Thoracic aorta (tissue), 2 donors: ENCODE measurements at places on chromosomes 12 and 14. TPM values are rescaled to one million over a fixed set of nuclear protein-coding genes. Genes with fewer than 3 reads are reported as not detected.

GRCh38 chr14:88960496-88960895 lies 136.0 kb downstream of the TTC8 start:
- H3K4me1 ChIP-seq = no peaks in the 10 kb centered on the region
- no peaks in the 10 kb centered on the region for H3K36me3 ChIP-seq
- no peak overlapping the region for H3K27ac ChIP-seq

GRCh38 chr12:233615-233968 lies 19.6 kb upstream of the SLC6A12 start:
- no peak overlapping the region for H3K4me3 ChIP-seq
- no peak overlapping the region for H3K27ac ChIP-seq
- no peaks in the 10 kb centered on the region for H3K27me3 ChIP-seq
- no peak for DNase-seq
- no peaks in the 10 kb centered on the region for H3K4me1 ChIP-seq
- no peaks in the 10 kb centered on the region for H3K36me3 ChIP-seq

DNA sequence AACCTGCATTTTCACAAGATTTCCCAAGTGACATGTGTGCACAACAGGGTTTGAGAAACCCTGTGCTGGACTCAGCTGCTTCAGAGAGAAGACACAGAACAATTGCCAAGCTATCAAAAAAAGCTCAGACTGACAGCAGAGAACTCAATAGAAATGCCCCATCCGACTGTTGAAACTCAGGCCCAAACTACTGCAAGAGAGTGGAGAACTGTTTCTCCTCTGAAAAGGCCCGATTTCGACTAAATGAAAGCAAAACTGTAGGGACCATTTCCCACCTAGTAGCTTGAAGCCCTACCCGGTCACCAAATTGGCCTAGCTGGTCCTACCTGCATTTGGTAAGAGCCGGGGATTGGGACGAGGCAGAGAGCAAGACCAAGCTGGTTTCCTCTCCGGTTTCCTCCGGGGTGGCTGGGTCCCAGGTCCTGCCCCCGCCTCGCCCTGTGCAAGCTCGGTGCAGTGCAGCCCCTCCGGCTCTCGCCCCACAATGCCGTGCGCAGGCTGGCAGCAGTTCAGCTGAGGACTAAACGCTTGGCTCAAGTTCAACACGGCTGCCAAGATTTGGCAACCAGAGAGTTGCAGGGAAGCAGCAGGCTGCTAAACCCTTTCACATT lies 1180.6 kb downstream of the VRK1 start:
- H3K27me3 ChIP-seq = no peaks in the 10 kb centered on the region
- H3K4me1 ChIP-seq = peaks cover 29% of the 10 kb centered on the region

DNA sequence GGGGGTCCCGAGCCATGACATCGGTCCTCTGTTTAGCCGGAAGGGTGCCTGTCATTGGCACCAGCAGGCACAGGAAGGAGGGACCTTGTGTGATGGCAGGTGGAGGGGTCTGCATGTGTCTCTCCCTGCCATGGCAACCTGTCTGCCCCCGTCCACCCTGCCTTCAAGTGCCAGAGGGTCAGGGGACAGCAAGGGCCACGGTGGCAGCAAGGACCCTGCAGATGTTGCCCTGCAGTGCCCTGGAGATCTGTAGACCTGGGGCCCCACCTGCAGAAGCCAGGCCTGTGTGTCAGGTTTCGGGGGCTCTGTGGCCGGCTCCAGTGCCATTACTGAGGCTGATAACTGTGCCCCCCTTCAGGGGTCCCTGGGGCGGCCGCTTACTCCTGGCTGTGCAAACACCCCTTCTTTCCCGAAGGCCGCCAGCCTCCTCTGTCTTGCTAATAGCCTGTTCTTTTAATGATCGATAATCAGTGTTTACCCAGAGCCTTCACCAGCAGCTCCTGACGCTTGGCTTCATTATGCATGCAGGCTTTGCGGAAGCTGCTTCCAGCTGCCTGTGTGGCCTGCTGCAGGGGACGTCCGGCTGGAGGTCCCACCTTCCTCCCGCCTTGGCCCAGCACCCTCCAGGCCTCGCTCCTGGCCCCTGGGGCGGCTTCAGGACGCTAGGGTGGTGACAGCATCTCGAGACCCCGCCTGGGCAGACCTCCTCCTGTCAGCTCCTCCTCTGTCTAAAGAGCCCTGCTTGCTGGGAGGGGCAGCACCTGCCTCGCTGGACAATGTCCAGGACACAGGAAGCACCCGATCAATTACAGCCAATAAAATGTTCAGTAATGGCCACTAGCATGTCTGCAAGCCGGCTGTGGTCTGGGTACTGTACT lies 153.0 kb downstream of the KIF26A start:
- H3K4me1 ChIP-seq = no peaks in the 10 kb centered on the region
- no peak for DNase-seq
- no peak overlapping the region for H3K4me3 ChIP-seq

GRCh38 chr12:108825201-108825950 lies 32.0 kb downstream of the SSH1 start:
- no peak for DNase-seq
- peaks cover 6% of the 10 kb centered on the region for H3K36me3 ChIP-seq
- peaks cover 50% of the 10 kb centered on the region for H3K4me1 ChIP-seq
- no peaks in the 10 kb centered on the region for H3K27me3 ChIP-seq
- peak overlapping the region; percentile 88 for H3K27ac ChIP-seq
- H3K4me3 ChIP-seq = peak overlapping the region; percentile 36

GRCh38 chr14:100653409-100653808 lies 66.2 kb upstream of the BEGAIN start:
- no peak overlapping the region for H3K4me3 ChIP-seq
- no peaks in the 10 kb centered on the region for H3K36me3 ChIP-seq
- H3K27me3 ChIP-seq = no peaks in the 10 kb centered on the region
- DNase-seq = no peak
- no peak overlapping the region for H3K27ac ChIP-seq

Gene C12orf60
- total RNA-seq = 0.27 TPM

DNA sequence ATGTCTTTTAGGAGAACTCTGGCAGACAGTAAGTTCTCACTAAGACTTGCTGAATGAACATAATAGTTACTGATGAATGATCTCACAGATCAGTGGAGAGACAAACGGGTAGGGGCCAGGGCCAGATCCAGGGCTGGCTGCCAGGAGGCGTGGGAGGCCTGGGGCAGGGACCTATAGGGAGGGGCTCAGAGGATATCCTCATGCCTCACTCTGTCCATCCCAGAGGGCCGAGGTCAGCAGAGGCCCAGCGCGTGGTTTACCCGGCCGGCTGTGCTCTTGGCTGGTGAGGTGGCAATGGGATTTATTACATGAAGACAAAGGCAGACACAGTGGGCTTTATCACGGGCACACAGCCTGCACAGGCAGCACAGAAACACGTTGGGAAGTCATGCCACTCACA lies 85.4 kb downstream of the CHGA start:
- no peak overlapping the region for H3K4me3 ChIP-seq
- no peaks in the 10 kb centered on the region for H3K27me3 ChIP-seq
- H3K36me3 ChIP-seq = no peaks in the 10 kb centered on the region
- H3K27ac ChIP-seq = no peak overlapping the region

Gene SIRT4
- total RNA-seq = 0.56 TPM

- H3K4me3 ChIP-seq = no peak overlapping the region
- H3K27me3 ChIP-seq = no peaks in the 10 kb centered on the region
- no peaks in the 10 kb centered on the region for H3K4me1 ChIP-seq
- no peaks in the 10 kb centered on the region for H3K36me3 ChIP-seq
Observed at GRCh38 chr12:108751821-108752220, 20.5 kb upstream of the CORO1C start.

Gene LRRC10
- not detected for total RNA-seq

- peak overlapping the region; percentile 90 for H3K4me3 ChIP-seq
- no peaks in the 10 kb centered on the region for H3K27me3 ChIP-seq
- peak; percentile 22 for DNase-seq
- no peaks in the 10 kb centered on the region for H3K36me3 ChIP-seq
Observed at GRCh38 chr14:74882103-74882920, 596 bp downstream of the DLST start.

GRCh38 chr12:67358781-67359338 lies 89.7 kb downstream of the CAND1 start:
- H3K4me1 ChIP-seq = peaks cover 3% of the 10 kb centered on the region
- no peak overlapping the region for H3K4me3 ChIP-seq
- no peak for DNase-seq
- no peaks in the 10 kb centered on the region for H3K36me3 ChIP-seq
- H3K27me3 ChIP-seq = no peaks in the 10 kb centered on the region

GRCh38 chr12:106147956-106148355 lies 9.2 kb upstream of the NUAK1 start:
- DNase-seq = no peak
- H3K27me3 ChIP-seq = no peaks in the 10 kb centered on the region
- no peaks in the 10 kb centered on the region for H3K36me3 ChIP-seq
- H3K27ac ChIP-seq = no peak overlapping the region

- DNase-seq = no peak
- peak overlapping the region; percentile 94 for H3K27ac ChIP-seq
- H3K4me1 ChIP-seq = peaks cover 8% of the 10 kb centered on the region
- no peaks in the 10 kb centered on the region for H3K27me3 ChIP-seq
- H3K4me3 ChIP-seq = peak overlapping the region; percentile 85
- H3K36me3 ChIP-seq = no peaks in the 10 kb centered on the region
Observed at GRCh38 chr12:124928095-124928911, 13.9 kb upstream of the UBC start.

DNA sequence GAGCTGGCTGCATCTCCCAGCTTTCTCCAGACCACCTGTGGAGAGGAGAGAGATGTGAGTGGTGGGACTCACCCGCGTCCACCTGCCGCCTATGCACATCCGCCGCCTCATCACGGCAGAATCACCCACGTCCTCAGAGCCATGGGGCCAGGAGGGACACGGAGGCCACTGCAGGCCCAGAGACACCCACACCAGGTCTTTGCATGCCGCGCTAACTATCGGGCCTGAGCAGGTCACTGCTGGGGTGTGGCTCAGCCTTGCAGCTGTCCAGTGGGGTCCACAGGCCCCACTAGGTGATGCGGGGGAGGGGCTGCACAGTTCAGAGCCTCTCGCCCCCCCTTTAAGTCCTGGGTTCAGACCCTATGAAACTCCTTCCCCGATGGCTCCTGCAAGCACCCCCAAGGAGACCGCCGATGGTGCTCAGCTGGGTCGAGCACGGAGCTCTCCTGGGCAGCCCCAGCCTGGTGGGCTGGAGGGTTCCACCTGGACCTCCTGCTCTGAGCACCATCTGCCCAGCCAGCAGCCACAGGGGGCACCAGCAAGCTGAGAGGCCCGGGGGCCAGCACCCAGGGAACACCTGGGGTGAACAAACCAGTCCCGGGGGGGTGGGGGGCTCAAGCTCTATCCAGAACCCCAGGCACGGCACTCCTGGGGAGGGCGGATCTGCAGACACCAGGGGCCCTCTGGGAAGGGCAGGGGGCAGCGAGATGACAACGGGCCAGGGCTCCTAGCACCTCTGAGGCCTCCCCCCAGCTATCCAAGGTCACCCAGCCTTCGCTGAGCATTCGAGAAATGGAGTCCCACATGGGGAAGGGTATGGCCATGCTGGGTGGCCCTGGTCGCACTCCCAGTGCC lies 34.3 kb downstream of the CCNK start:
- no peaks in the 10 kb centered on the region for H3K4me1 ChIP-seq
- no peak overlapping the region for H3K27ac ChIP-seq
- H3K4me3 ChIP-seq = no peak overlapping the region
- H3K36me3 ChIP-seq = peaks cover 5% of the 10 kb centered on the region
- DNase-seq = no peak

DNA sequence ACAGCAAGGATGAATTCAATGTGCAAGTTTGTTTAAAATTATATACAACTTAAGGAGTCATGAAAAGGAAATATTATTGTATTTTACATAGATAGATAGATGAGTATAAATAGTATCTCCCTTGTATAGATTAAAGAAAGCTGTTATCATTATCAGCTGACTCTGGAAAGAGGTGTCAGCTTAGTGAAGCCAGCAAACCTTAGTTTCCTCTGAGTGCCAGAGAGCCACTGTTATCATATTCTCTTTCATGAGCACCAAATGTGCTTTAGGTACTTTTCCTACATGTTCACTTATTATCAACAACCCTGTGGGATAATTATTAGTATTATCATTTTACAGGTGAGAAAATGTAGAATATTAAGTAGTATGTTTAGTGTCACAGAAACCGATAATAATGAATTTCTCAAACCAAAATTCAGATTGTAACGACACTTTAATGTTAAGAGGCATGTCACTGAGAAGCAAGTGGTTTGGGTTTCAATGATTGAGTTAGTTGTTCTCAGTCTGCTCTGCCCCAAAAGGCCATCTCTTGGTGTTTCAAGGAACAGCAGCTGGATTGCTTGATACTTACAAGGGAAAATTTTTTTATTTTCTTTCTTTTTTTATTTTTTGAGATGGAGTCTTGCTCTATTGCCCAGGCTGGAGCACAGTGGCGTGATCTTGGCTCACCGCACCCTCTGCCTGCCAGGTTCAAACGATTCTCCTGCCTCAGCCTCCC lies 53.7 kb downstream of the PLEKHA5 start:
- no peak overlapping the region for H3K27ac ChIP-seq
- DNase-seq = no peak
- no peak overlapping the region for H3K4me3 ChIP-seq
- no peaks in the 10 kb centered on the region for H3K27me3 ChIP-seq

Gene ENDOU
- 0.49 TPM for total RNA-seq

GRCh38 chr14:75724414-75725204 lies 63.6 kb downstream of the TTLL5 start:
- H3K4me3 ChIP-seq = no peak overlapping the region
- no peaks in the 10 kb centered on the region for H3K27me3 ChIP-seq
- H3K4me1 ChIP-seq = peaks cover 5% of the 10 kb centered on the region
- DNase-seq = no peak
- H3K36me3 ChIP-seq = peaks cover 3% of the 10 kb centered on the region
- no peak overlapping the region for H3K27ac ChIP-seq

Gene GRIP1
- total RNA-seq = not detected

- H3K27me3 ChIP-seq = no peaks in the 10 kb centered on the region
- H3K36me3 ChIP-seq = no peaks in the 10 kb centered on the region
- no peak overlapping the region for H3K4me3 ChIP-seq
- H3K27ac ChIP-seq = no peak overlapping the region
Observed at GRCh38 chr14:83757916-83758315, 1772.0 kb upstream of the FLRT2 start.

GRCh38 chr14:78652727-78653126 lies 482.6 kb downstream of the NRXN3 start:
- H3K27ac ChIP-seq = no peak overlapping the region
- no peak overlapping the region for H3K4me3 ChIP-seq
- H3K36me3 ChIP-seq = no peaks in the 10 kb centered on the region
- no peaks in the 10 kb centered on the region for H3K27me3 ChIP-seq
- no peak for DNase-seq

DNA sequence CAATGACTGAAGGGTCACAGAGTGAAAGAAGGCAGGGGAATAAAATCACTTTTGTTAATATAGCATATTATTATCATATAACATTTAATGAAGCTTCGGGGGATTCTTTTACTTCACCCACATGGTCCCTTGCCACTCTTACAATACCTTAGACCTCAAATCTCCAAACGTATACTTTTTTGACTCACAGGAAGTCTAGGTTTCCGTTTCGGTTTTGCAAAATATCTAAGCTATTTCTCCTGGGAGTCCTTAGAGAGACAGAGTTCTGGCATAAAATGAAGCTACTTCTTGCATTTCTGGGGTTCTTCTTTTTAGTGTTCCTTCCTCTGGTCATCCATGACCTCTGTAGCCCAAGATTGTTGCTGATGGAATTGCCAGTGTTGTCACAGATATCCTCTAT lies 590.5 kb upstream of the ATP2B1 start:
- no peak overlapping the region for H3K4me3 ChIP-seq
- H3K4me1 ChIP-seq = peaks cover 6% of the 10 kb centered on the region
- H3K27me3 ChIP-seq = no peaks in the 10 kb centered on the region
- H3K27ac ChIP-seq = no peak overlapping the region
